Hepatic stellate cell (primary cell): ENCODE measurements at places on chromosomes 5 and 9.

GRCh38 chr5:140238756-140239155 lies 63.8 kb downstream of the CYSTM1 start:
- no peak for DNase-seq

- no peak for DNase-seq
Measured at GRCh38 chr5:53674121-53674520, 113.7 kb downstream of the NDUFS4 start.

DNA sequence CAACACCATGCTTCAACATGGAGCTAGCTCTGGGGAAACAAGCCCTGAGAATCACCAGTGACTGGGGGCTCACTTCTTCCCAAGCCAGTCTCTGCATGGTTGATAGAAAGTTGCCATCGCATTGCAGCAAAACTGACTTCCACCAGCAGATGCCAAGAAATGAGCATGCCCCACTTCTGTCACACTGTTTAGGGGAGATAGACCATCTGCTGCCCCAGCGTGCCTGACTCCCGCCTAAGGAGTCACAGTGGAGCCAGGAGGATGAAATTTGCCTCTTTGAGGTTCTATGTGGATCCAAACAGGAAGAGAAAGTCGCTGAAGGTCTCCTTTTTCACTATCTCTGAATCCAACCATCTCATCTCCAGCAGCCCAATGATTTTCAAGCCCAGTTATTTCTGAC lies 116.7 kb upstream of the SLIT3 start:
- no peak for DNase-seq

DNA sequence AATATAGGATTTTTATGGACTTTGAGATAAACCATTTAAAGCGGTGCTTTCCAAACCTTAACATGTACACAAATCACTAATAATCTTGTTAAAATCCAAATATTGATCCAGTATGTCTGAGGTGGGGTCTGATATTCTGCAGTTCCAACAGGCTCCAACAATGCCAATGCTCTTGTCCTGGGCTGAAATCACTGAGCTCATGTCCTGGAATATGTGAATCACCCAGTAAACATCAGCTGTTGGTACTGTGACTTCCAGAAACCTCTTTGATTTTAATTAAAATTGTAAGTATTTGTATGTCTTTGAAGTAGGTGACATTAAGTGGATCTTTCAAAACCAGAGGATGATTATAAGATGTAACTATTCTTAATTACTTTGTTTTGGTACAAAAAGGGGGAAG lies 52.8 kb upstream of the CAST start:
- no peak for DNase-seq

GRCh38 chr9:2496934-2497333 lies 124.7 kb upstream of the VLDLR start:
- no peak for DNase-seq

DNA sequence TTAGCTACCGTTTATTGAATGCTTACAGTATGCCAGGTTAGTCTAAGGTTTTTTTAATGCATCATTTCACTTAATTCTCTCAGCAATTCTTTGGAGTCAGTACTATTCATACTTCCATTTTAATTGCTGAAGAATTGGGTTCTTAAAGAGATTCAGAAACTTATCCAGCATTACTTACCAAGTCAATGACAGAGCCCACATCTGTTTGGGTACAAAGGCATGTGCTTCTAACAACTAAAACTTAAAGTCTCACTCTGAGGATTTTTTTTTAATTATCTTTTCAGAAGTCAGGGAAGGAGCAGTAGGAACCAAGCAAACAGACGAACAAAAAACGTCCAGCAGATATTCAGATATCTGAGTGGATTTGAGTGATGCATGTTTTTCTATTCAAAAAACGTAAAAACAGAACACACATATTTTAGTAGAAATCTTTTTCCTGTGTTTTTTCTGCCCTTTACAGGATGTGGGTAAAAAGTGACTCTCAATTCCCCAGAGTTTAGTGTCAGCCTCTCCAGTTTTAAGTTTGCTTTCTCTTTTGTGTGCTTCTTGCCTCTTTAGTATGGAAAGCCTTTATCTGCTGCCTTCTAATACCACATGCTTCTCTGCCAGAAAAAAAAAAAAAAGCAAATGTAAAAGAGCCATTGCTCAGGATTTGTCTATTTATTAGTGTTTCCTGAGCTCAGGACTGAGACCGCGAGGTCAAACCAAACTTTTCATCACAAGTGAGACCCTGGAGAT lies 118.0 kb downstream of the PRKACG start:
- peak; percentile 3 for DNase-seq
